ENCODE measurements at places on chromosomes 5 and 9. TPM values are rescaled to one million over a fixed set of nuclear protein-coding genes. Genes with fewer than 3 reads are reported as not detected.

DNA sequence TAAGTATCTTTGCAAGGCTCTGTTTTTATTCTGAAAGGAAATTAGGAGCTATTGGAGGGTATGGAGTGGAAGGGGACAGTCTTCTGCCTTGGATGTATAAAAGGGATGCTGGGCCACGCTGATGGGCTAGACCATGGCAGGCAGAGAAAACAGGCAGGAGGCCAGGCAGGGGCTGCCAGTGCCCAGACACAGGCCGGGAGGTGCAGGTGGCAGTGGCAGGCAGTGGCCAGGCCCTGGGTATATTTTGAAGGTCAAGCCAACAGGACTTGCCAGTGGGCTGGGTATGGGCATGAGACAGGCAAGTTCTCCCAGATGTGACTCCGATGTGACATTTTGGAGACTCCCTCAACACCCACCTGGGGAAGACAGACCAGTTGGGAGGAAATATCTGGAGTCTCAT is 131.9 kb downstream of the KCNIP1 start:
- no peaks in the 10 kb centered on the region for H3K27me3 ChIP-seq
- H3K27ac ChIP-seq, result no peak overlapping the region
- no peak for DNase-seq
- peaks cover 10% of the 10 kb centered on the region for H3K4me1 ChIP-seq

Gene GOLGA1
- polyA plus RNA-seq, result 8.5 TPM

Gene TMOD1
- polyA plus RNA-seq, result 1.3 TPM

- H3K27me3 ChIP-seq, result no peaks in the 10 kb centered on the region
- H3K4me3 ChIP-seq, result no peak overlapping the region
- H3K36me3 ChIP-seq, result no peaks in the 10 kb centered on the region
- DNase-seq, result no peak
Measured at GRCh38 chr5:109695005-109695926, 5.5 kb downstream of the MAN2A1 start.

DNA sequence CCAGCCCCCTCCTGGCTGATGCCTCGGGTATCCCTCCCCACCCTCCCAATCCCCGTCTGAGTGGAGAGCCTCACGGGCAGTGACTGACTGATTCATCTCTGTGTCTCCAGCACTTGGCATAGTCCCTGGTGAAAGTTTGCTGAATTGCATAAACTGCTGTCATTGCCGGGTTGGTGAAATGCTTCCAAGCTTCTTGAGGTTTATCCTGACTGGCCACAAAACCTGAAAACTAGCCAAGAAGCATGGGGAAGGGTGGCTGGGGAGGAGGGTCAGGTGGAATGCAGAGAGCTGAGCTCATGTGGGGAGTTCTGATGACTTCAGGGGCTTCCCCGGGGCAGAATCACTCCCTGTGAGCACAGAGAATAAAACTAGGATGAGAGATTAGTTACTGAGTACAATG is 56.9 kb upstream of the GGTA1 start:
- H3K36me3 ChIP-seq, result no peaks in the 10 kb centered on the region
- no peak overlapping the region for H3K27ac ChIP-seq
- no peaks in the 10 kb centered on the region for H3K27me3 ChIP-seq
- no peak overlapping the region for H3K4me3 ChIP-seq
- DNase-seq, result no peak
- H3K4me1 ChIP-seq, result peaks cover 12% of the 10 kb centered on the region

GRCh38 chr5:71839096-71839884 is 120.2 kb downstream of the CARTPT start:
- no peak for DNase-seq
- H3K36me3 ChIP-seq, result no peaks in the 10 kb centered on the region
- no peak overlapping the region for H3K27ac ChIP-seq
- H3K27me3 ChIP-seq, result no peaks in the 10 kb centered on the region
- no peaks in the 10 kb centered on the region for H3K4me1 ChIP-seq

Gene NR2F1
- not detected for polyA plus RNA-seq

GRCh38 chr5:129228577-129228976 is 134.0 kb downstream of the ISOC1 start:
- no peak for DNase-seq
- H3K4me1 ChIP-seq, result no peaks in the 10 kb centered on the region
- H3K36me3 ChIP-seq, result no peaks in the 10 kb centered on the region
- H3K27me3 ChIP-seq, result no peaks in the 10 kb centered on the region
- H3K27ac ChIP-seq, result no peak overlapping the region
- H3K4me3 ChIP-seq, result no peak overlapping the region

Gene PCDHB8
- polyA plus RNA-seq, result not detected

DNA sequence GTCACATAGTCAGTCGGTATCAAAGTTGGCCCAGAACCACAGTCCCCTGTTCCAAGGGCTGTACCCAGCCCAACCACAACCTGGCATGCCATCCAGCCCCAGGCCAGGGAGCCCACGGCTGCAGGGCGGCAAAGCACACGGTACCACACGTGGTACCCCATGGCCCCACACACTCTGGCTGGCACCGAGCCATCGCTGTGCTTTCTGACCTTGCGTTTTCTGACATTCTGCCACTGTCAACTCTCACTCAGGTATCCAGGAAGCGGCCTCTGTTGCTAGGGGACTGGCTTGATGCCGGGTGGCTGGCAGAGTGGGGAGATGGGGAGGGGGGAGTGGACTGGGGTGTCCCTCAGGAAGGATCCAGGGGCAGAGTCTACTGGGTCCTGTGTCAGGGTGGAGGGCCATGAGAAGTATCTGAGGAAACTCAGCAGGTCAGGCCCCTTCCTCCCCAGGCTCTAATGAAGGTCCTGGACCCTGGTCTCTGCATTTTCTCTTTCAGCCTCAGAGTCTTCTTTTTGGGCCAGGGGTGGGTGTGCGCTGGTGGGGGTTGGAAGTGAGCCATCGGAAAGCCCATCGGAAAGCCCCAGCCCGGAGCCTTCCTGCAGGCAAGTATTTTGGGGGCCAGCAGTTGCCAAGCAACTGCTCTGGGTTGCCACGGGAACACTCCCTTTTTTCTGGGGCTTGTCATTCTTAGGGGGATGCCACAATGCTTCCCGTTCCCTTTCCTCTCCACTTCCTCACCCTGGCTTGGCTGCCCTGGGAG is 21.0 kb upstream of the RALGDS start:
- peaks cover 66% of the 10 kb centered on the region for H3K4me1 ChIP-seq
- H3K36me3 ChIP-seq, result no peaks in the 10 kb centered on the region
- peak overlapping the region; percentile 97 for H3K27ac ChIP-seq
- peak; percentile 95 for DNase-seq
- H3K4me3 ChIP-seq, result peak overlapping the region; percentile 32
- H3K27me3 ChIP-seq, result no peaks in the 10 kb centered on the region

DNA sequence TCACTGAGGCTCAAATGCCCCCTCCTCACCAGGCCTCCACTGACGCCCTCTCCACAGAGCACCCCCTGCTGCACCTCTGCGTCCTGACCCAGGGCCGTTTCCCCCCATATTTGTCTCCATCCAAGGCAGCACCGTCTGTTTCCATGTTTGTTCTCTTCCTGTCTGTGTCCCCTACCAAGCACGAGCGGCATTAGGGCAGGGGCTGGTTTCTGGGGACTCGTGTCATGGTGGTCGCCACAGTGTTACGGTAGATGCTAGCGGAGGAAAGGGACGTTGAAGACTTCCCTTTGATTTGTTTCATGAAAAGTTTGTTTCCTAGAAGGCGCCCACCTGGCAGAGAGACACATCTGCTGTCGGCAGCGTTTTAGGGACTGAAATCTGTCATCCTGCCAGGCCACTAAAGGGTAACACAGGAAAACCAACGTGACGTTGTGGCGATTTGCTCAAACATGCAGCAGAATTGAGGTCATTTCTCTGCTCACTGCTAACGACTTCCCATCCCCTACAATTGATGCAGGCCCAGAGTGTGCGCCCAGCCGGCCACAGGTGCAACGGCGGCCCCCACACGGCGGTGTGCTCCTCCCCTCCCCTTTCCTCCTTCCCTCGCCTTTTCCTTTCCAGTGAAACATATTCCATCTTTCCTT is 79.3 kb upstream of the IRX4 start:
- H3K27ac ChIP-seq, result no peak overlapping the region
- DNase-seq, result no peak
- H3K36me3 ChIP-seq, result no peaks in the 10 kb centered on the region
- no peak overlapping the region for H3K4me3 ChIP-seq
- no peaks in the 10 kb centered on the region for H3K4me1 ChIP-seq

- H3K4me3 ChIP-seq, result no peak overlapping the region
- H3K27me3 ChIP-seq, result no peaks in the 10 kb centered on the region
- no peaks in the 10 kb centered on the region for H3K36me3 ChIP-seq
- H3K4me1 ChIP-seq, result peaks cover 20% of the 10 kb centered on the region
- DNase-seq, result no peak
- no peak overlapping the region for H3K27ac ChIP-seq
Measured at GRCh38 chr9:111940697-111941096, 44.1 kb downstream of the UGCG start.

DNA sequence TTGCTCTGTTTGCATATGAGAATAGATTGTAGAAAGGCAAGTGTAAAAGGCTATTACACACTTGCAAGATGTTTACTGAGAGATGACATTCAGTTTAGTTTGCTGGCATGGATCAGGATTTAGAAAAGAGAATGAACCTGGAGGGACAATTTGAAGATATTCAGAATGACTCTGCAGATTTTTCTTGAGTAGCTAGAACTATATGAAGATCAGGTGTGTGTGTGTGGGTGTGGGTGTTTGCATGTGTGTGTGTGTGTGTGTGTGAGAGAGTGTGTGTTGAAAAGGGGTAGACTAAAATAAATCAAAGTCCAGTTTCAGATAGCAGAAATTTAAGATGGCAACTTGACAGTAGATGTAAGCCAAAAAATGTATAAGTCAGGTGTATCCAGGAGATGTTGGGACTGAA is 74.0 kb upstream of the ANXA1 start:
- no peak overlapping the region for H3K4me3 ChIP-seq
- DNase-seq, result no peak
- H3K27me3 ChIP-seq, result no peaks in the 10 kb centered on the region
- H3K4me1 ChIP-seq, result no peaks in the 10 kb centered on the region

- no peak overlapping the region for H3K27ac ChIP-seq
- H3K36me3 ChIP-seq, result no peaks in the 10 kb centered on the region
- no peak overlapping the region for H3K4me3 ChIP-seq
- peaks cover 9% of the 10 kb centered on the region for H3K4me1 ChIP-seq
Measured at GRCh38 chr9:127112735-127113161, 9.7 kb downstream of the ANGPTL2 start.

DNA sequence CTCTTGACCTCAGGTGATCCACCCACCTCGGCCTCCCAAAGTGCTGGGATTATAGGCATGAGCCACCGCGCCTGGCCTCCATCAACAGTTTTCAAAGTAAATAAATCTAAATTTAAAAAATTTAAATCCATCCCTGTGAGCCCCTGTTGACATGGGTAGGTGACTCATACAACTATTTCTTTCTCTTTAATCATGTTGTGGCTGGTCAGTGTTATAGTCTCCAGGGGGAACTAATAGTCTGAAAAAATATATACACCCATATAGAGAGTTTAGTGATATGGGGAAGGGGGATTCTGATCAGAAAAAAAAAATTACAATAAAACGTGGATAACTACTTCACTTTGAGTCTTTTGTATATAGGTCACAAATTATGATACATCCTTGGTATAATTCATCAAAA is 159.2 kb downstream of the ZNF608 start:
- H3K4me1 ChIP-seq, result no peaks in the 10 kb centered on the region
- H3K4me3 ChIP-seq, result no peak overlapping the region
- H3K27me3 ChIP-seq, result no peaks in the 10 kb centered on the region
- DNase-seq, result no peak

DNA sequence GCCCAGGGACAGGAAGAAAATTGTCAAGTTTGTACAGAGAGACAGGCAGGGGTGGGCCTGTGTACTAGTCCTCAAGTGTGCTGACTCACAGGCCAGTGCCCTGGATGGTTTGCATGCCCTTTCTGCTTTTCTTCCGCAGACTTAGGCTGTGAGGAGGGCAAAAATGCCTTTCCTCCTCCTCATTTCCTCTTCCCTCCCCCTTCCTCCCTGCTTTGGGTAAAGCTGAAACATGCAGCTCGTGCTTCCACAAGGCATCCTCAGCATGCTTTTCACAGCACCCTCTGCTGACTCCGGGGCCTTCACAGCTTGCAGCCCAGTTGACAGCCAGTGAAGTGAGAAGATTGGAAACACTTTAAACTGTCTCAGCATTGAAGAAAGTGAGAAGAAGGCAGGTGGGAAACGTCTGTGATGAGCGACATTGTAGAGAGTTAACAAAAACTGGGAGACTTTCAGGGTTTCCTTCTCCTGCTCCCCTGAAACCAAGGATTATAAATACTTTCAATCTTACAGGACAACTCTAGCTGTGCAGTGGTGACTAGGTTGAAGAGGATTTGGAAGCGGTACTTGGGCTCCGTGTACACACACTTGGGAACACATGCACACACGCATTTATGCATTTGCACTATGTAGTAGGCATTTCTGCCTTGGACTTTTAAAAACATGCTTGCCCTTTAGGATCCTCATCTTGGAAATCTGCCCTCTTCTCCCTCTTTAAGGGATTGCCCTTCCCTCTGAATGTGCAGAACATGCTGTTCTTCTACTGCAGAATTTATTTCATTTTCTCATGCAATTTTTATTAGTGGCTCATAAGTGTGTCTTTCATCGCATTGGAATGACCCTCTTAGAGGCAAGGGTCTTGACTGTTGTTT is 138.8 kb downstream of the GRIA1 start:
- H3K36me3 ChIP-seq, result no peaks in the 10 kb centered on the region
- H3K27ac ChIP-seq, result no peak overlapping the region
- DNase-seq, result no peak
- no peaks in the 10 kb centered on the region for H3K4me1 ChIP-seq

- H3K4me1 ChIP-seq, result no peaks in the 10 kb centered on the region
- no peak overlapping the region for H3K4me3 ChIP-seq
- H3K36me3 ChIP-seq, result no peaks in the 10 kb centered on the region
- DNase-seq, result no peak
- H3K27ac ChIP-seq, result no peak overlapping the region
- no peaks in the 10 kb centered on the region for H3K27me3 ChIP-seq
Measured at GRCh38 chr5:2574155-2574554, 177.3 kb downstream of the IRX2 start.

Gene MSMP
- not detected for polyA plus RNA-seq

GRCh38 chr5:149079883-149080282 is 17.0 kb upstream of the SH3TC2 start:
- H3K4me1 ChIP-seq, result no peaks in the 10 kb centered on the region
- no peak overlapping the region for H3K4me3 ChIP-seq
- H3K36me3 ChIP-seq, result no peaks in the 10 kb centered on the region
- H3K27ac ChIP-seq, result no peak overlapping the region
- no peaks in the 10 kb centered on the region for H3K27me3 ChIP-seq

Gene SLU7
- 94.1 TPM for polyA plus RNA-seq

Gene LCN6
- polyA plus RNA-seq, result not detected

All from CD8-positive, alpha-beta memory T cell (primary cell).